ENCODE measurements at places on chromosomes 3 and 15.

GRCh38 chr15:38992930-38993329, 428.3 kb upstream of the RASGRP1 start:
- DNase-seq: no peak

DNA sequence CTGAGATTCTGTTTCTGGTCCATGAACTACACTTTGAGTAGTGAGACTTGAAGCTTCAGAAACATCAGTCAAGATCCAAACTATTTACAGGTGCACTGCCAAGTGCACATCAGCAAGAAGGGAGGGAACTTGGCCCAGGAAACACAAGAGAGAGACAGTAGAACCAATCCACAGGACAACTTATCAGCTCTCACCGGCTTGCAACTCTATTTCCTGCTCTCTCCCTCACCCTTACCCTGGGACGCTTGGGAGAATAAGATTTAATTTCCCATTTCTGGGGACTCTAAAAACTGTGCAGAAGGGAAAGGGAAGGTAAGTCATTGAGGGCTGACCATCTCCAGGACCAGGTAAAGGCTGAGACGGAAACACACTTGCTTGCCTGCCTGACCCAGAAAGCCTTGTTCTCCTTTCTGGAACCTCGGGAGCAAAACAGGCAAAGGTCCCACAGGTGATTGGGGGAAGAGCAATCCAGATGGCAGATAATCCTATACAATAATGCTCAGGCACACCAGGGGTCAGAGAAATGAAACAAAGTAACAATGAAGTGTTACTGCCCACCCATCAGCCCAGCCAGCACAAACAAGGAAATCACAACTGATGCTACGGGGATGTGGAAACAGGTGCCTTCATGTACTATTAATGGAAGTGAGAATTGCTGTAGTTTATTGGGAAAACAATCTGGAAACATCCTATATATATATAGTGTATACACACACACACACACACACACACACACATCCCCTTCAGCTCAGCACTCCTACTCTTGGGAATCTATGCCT, 154.4 kb downstream of the XXYLT1 start:
- DNase-seq: no peak

DNA sequence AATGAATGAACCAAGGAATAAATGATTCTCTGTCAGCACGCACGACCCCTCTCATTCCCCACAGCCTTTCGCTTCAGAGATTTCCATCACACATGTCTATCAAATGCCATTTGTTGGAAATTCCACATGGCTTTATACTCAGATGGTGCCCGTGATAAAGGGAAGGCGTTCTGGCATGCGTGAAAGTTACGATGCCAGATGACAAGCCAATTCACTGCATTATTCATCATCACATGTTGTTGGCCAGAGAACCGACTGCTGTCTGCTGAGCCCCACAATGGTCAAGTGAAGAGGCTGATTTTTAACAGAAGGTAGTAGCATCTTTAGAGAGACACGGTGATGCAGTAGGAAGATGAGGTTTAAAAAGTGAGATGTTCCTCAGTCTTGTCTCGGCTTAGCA, 74.1 kb upstream of the FRMD4B start:
- DNase-seq: no peak

GRCh38 chr3:129316248-129317013, 37.8 kb downstream of the HMCES start:
- DNase-seq: peak; percentile 91

DNA sequence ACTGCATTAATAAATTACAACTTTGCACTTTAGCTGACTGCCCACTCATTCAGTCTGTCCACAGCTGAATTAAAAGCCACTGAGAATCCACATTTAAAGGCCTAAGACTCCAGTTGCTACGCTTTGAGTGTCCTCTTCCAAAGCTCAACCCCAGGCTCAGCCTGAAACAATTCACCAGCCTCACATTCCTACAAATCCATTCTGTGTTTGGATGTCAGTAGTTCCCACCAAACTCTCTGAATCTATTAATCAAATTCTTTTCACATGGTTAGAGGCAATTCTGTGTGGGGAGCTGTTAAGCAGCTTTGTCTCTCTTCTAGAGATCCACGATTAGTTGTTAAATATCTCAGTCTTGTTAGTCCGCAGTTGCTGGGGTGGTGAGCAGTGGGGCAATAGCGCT, 116.8 kb upstream of the UBE2E2 start:
- DNase-seq: no peak

GRCh38 chr15:66883284-66883911, 181.4 kb downstream of the SMAD6 start:
- no peak for DNase-seq

DNA sequence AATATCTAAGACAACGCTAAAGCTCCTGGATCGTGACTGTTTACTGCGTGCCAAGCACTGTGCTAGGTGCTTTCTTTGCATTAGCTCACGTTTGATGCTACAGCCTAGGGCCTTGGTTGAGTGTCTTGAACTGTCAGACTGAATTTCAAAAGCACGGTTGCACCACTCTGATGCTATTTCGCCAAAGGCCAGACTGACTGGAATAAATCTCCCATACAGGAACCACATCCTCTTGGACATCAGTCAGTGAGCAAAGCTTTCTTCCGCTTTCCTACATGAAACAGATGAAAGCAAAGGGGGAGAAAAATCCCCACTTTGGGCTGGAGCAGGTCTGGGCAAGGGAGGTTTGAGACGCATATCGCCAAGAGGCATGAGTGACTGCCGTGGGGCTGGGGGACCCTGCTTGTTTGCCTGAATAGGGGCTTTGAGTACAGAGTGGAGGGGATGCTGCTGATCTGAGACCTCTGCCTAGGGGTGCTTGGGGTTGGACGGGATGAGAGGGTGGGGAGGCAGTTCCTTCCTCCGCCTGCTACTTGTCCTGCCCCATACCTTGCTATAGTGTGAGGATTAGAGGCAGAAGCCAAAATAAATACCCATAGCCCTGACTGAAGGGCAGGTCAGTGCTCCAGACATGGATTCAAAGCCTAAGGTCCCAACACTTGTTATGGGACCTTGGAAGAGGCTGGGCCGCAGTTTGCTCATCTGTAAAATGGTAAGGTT, 5.3 kb downstream of the FGD5 start:
- no peak for DNase-seq

- DNase-seq: no peak
Measured at GRCh38 chr3:112817797-112818196, 28.9 kb downstream of the CD200R1L start.

GRCh38 chr3:150348500-150348899, 59.6 kb upstream of the TSC22D2 start:
- no peak for DNase-seq

GRCh38 chr3:72766866-72767265, 81.4 kb downstream of the SHQ1 start:
- no peak for DNase-seq

DNA sequence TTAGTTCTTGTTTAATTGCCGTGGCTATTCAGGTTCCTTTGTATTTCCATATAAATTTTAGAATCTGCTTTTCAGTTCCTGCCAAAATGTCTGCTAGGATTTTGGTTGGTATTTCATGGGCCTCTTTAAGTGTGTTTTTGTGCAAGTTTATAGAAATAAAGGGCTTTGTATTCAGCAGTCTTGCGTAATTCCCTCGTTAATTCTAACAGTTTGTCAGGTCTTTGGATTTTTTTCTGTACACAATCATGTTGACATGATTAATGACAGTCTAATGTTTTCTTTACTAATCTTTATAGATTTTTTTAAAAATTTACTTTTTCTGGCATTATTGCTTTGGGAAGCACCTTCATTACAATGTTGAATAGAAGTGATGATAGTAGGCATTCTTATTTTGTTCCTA, 120.9 kb downstream of the NEK11 start:
- no peak for DNase-seq

- DNase-seq: no peak
Measured at GRCh38 chr15:38176155-38176554, 76.5 kb upstream of the SPRED1 start.

- no peak for DNase-seq
Measured at GRCh38 chr15:73009066-73010056, 42.9 kb upstream of the NEO1 start.

- DNase-seq: no peak
Measured at GRCh38 chr3:16388850-16389441, 123.9 kb downstream of the OXNAD1 start.

GRCh38 chr15:79233236-79233635, 49.3 kb upstream of the ANKRD34C start:
- no peak for DNase-seq

GRCh38 chr3:70386846-70387245, 74.4 kb upstream of the MDFIC2 start:
- no peak for DNase-seq

DNA sequence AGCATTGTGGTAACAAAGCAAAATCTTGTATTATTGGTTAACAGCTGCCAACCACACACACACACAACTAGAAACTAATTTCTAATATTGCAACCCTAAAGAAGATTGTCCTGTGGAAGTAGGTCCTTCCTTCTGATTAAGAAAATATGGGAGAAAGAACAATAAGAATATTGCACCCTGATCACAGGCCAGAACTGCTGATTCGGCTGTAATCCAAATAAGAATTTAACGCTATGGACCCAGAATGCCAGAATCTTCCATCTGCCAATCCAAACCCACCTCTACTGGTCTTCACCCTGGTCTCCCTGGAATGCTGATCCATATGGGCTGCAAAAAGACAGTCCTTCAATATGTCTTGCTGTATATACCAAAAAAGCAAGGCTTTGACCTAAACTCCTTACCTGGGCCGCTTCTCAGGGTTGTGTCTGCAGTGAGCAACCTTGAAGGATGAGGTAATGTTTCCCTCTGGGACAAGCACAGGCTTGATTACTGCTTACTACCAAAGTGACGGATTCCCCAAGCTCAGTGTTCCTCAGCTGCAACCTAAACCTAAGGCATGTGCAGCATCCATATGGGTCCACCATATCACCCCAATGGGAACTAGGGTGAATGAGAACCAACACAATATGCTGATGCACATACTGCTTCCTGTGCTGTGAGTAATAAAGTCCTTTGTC, 8.0 kb downstream of the CCDC14 start:
- no peak for DNase-seq

GRCh38 chr15:64623347-64623996, 151.9 kb downstream of the RBPMS2 start:
- DNase-seq: no peak

GRCh38 chr15:41790756-41791546, 16.7 kb downstream of the MAPKBP1 start:
- peak; percentile 53 for DNase-seq

- no peak for DNase-seq
Measured at GRCh38 chr3:190081389-190081788, 39.3 kb downstream of the P3H2 start.

DNA sequence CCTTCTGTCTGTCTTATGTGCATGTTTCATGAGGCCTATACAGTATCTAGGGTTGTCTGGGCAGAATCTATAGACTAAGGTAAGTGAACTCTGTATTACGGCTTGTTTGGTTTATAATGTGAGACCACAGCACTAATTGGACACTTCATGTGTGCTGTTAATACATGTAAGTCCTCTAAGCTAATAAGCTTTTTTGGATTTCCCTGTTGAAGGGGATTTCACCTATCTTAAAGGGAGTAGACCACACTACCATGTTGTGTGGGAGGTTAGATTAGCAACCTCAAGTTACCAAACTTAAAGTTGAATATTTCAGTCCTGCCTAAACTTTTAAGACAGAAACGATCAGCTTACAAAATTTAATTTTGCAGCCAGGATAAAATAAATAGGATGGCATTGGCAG, 189.8 kb upstream of the GOLIM4 start:
- no peak for DNase-seq

DNA sequence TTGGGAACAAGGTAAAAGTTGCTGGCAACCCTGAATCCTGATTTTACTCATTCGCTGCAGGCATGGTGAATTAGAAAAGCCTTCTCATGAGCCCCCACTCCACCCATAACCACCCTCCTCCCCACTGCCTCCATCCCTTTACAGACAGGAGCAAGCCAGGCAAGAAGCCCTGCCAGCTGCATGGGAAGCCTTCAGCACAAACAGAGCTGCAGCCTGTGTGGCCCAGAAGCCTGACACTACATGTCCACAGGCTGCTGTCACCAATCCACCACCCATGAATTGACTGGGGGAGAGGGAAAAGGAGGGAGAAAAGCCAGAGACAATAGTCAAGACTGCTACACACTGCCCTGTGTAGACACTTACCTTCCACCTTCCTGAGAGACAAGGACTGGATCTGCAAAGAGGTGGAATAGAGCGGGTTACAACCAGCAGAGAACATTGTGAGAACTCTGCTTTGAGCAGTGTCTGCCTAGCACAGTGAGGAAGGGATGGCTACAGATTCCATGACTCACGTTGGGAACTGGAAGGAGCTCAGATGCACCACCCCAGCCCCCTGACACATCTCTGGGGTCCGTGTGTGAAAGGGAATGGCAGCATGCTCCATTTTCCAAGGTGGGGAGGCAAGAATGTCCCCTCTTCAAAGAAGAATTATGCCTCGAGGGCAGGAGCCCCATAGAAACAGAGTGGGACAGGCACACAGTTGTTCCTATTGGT, 33.9 kb downstream of the DZIP1L start:
- DNase-seq: no peak

DNA sequence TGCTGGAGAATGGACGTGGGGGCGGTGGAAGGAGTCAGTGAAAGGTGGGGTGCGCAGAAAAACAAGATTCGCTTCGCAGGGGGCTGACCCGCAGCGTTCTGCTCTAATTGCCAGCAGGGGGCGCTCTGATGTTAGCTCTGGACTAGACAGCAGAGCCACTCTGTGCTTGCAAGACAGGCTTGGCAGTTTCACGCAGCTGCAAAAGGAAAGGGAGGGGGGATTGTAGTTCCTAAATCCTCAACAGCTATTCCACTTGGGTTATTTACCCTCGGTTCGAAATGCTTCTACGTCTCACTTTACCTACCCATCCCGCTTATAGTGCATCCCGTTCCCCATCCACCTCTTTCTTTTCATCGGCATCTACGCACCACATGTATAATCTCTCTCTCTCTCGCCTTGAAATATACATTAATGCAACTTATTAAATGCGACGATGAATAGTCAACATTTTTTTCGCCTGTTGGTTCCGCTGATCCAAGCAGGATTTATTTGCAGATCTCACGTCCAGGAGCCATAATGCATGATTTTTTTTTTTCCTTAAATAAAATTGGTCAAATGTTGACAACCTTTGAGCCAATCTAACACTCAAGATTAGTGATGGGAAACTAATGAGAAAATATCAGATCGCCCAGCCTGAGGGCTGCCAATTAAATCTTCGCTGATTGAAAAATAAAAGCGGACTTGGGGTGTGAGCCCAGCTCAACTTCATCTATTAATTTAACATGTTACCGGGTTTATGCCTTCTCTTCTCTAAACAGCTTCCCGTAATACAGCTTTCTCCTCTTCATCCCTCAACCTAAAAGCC, 216.4 kb downstream of the MEIS2 start:
- peak; percentile 86 for DNase-seq

- DNase-seq: no peak
Measured at GRCh38 chr15:51475736-51476135, 134.3 kb downstream of the GLDN start.

- no peak for DNase-seq
Measured at GRCh38 chr3:31491660-31492059, 41.1 kb upstream of the STT3B start.
